ENCODE measurements at places on chromosomes 6 and 20.
A peak's percentile ranks its signal among the peaks of the same experiment; 100 is the strongest.

DNA sequence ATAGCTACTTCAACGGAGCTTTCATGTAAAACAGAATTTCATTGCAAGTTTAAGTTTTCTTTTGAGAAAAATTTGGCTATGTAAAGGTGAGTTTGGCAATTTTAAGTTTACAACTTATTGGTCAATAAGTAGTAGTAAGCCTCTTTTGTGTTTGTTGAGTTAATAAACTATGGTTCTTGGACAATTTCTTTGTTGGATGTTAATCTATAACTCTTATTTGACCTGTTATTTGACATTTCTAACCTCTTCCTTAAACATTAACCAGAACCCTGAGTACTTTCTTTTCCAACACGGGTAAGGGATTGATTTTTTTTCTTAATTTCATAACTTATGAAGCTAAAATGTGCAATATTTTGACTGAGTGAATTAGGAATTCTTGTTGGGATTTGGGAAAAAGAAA lies 354.4 kb downstream of the PRKN start:
- no peak for DNase-seq

DNA sequence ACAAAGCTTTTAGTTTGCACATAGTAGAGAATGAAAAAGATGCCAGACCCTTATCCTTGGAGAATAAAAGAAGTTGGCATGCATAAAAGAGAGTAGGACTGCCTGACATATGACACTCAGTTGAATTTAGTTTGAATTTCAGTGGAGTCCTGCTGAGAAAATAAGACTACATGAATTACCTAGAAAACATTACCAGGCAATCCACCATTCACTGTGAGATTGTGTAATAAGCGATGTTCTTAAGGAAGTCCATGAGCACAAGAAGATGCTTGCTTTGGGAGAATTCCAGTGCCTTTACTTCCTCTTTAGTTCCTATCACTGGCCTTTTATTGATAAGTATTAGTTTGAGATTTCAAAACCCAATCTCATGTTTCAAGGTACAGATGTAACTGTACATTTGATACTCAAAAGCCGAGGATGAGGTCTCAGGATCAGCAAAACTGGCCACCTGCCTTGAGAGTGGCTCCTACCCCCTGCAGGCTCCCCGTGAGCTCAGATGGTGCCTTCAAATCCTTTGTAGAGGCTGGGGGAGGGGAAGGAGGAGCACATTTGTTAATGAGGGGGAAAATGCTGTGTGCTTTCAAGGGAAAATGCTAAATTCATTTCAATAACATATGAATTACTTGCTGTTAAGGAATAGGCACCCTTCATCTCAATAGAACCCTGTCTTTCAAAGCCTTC lies 11.2 kb upstream of the UNC93A start:
- no peak for DNase-seq

- no peak for DNase-seq
These were observed 8.3 kb downstream of the KIF25 start for GRCh38 chr6:168005796-168006195.

DNA sequence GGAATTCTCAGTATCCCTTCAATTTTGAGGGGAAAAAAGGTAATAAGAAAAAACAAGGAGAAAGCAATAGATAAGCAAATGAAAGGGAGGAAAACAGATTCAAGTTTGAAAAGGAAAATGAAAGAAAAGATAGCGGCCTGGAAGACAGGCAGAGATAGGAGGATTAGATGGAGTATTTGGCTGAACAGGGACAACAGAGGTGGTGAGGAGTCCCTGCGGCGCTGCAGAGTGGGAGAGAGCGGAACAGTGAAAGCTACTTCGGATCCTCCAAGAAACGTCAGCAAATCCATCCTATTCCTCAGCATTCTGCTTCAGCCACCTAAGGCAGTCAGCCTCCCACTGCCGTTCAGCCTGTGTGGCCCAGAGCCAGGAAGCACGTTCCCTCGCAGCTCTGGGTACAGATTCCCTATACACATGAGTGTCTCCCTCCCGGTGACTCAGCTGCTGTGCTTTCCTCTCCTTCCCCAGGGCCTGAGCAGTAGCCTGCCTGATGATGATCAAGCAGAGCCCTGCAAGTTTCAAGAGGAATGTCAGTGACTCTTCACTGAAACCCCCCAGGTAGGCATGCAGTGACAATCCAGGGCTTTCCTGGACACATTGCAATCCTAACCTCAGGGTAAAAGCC lies 43.4 kb upstream of the CDYL start:
- DNase-seq: no peak

- no peak for DNase-seq
These were observed 33.9 kb downstream of the PSMG4 start for GRCh38 chr6:3292431-3293197.

DNA sequence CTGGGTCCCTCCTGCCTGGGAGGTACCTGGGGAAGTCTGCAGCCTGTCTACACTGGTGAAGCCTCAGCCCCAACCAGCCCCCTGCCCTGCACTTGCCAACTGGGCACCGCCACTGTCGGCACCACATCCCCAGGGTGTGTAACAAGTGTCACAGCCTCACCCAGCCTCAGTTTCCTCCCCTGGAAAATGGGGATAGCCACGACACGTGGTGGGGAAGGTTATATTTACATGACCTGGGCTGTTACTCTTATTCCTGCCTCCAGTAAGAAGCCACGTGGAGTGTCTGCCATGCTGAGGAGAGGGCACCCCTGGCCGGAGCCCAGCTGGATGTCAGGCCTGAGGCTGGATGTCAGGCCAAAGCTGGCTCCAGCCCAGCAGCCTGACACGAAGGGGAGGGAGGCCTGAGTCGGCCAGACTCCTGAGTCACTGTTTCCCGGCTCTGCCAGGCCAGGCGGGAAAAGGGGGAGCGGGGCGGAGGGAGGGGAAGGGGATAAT lies 44.9 kb downstream of the SNAI1 start:
- DNase-seq: no peak

GRCh38 chr6:80223743-80224212 lies 117.3 kb downstream of the BCKDHB start:
- no peak for DNase-seq

GRCh38 chr20:6718662-6719368 lies 48.7 kb upstream of the BMP2 start:
- DNase-seq: no peak

DNA sequence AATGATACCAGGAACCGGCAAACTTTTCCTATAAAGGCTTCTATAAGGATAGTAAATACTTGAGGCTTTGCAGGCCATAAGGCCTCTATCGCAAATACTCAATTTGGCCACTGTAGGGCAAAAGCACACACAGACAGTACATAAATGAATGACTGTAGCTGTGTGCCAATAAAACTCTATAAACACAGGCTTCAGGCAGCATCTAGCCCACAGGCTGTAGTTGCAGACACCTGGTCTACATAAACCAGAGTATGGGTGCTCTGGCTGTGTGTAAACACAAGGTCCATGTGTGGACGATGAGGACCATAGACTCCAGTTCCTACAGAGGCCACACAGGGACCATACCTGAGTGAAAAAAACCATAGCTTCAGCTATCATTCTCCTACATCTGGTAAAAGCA lies 52.2 kb downstream of the ZMYND8 start:
- no peak for DNase-seq

- DNase-seq: no peak
These were observed 27.7 kb upstream of the KIAA0408 start for GRCh38 chr6:127486934-127487333.

DNA sequence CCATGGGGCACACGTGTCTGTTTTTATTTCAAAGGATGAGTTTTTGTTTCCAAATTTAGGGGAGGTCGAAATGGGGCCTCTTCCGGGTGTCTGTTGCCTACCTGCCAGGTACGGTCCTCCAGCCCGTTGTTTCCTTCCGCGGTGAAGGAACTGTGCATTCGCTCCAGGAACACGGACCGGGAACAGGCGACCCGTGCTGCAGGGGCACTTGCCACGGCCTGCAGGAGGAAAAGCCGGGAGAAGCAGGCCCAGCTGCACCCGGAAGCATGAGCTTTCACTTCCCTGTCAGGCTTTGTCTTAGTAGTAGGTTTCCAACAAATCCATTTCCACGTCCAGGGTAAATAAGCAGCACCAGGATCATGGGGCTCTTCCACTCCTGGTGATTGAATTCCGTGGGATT lies 17.0 kb upstream of the NPEPL1 start:
- DNase-seq: no peak

GRCh38 chr6:55974688-55975087 lies 99.3 kb upstream of the BMP5 start:
- no peak for DNase-seq

DNA sequence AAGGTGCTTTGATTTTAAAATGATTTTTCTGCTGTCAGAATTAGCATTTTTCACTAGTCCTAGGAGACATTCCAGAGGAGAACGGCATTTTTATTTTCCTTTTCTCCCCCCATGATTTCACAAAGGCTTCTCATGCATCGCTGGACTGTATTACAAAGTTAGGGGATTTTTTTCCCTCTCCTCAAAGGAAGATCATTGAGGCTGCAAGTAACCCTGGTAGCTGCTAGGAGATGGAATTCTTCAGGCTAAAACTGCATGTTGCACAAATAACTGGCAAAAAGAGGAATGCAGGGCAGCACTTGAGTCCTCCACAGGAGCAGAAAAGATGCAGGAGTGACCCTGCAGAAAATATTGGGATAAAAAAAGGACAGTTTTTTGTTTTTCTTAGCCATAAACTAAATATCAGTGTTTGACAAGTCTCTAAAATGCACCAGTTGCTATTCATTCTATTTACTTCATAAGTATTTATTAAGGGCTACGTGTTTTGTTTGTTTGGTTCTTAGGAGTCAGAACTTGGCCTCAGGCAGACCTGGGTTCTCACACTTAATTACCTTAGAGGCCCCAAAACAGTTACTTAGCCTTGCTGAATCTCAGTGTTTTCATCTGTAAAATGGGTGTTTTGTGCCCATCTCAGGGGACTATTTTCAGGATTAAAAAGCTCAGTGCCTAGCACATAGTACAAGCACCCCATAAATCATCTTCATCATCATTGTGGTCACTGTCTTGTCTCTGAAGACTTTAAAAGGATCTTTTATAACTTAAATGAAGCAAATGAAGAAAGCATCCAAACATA lies 144.5 kb upstream of the ID4 start:
- no peak for DNase-seq

DNA sequence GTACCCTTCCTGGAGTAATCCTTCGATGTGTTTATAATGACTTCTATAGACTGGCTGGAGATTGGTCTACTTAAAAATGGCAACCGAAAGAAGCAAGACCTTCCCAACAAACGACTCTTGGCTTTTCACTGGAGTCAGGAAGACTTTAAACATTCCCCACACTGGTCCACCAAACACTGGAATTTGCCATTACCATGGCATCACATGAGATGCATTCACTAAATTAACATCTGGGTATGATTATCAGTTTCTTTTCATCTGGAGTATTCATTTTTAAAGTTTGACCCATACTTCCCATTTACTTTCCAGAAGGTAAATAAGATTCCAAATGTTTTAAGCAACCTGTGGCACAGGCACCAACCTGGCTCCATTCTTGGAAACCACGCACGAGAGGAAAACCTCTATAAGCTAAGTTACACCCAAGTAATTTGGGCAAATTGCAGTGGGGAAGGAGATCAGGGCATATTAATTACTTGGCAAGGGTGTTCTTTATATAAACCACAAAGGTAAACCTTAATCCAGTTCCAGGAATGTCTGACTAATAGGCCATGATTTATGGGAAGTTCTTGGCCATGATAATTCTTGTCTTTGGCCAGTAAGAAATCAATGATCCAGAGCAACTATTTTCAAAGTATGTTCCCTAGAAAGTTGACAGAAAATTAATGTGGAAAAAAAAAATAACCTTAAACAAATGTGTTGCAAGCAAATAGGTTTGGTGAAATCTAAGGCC lies 190.0 kb upstream of the COL21A1 start:
- DNase-seq: no peak

DNA sequence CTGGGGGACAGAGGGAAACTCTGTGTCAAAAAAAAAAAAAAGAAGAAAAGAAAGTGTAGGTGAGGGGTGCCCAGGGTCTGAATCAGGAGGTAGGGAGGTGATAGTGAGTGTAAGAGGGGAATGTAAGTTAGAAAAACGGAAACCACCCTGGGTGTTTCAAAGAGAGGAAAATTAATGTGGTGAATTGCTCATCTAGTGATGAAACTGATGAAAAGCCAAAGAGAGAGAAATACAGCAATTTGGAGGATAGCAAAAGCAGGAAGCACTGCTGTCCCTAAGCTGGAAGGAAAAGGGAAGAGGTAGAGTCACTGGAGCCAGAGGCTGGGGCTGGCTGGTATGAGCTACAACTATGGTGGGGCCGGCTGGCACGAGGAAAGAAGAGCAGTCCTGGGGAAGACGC lies 85.0 kb upstream of the CEP85L start:
- DNase-seq: no peak

DNA sequence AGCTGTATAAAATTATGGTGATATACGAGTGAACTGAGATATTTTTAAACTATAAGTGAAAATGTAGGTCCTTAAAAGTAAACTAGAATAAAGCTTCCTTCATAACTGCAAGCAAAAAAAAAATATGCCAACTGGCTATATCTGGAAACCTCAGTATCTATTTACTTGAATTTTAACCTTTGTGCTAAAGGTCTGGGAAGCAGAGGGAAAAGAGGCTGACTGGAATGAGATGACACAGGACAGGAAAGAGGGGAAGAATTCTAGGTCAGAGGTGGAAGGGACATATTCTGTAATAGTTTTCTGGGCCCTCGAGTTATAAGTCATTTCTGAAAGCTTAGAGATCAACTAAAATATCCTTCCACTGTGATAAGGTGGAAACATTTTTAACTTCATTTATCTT lies 46.8 kb downstream of the AIG1 start:
- no peak for DNase-seq

GRCh38 chr6:64081453-64081852 lies 445.9 kb downstream of the PHF3 start:
- DNase-seq: no peak

- DNase-seq: no peak
These were observed 16.4 kb downstream of the PLCB1 start for GRCh38 chr20:8148501-8148900.

DNA sequence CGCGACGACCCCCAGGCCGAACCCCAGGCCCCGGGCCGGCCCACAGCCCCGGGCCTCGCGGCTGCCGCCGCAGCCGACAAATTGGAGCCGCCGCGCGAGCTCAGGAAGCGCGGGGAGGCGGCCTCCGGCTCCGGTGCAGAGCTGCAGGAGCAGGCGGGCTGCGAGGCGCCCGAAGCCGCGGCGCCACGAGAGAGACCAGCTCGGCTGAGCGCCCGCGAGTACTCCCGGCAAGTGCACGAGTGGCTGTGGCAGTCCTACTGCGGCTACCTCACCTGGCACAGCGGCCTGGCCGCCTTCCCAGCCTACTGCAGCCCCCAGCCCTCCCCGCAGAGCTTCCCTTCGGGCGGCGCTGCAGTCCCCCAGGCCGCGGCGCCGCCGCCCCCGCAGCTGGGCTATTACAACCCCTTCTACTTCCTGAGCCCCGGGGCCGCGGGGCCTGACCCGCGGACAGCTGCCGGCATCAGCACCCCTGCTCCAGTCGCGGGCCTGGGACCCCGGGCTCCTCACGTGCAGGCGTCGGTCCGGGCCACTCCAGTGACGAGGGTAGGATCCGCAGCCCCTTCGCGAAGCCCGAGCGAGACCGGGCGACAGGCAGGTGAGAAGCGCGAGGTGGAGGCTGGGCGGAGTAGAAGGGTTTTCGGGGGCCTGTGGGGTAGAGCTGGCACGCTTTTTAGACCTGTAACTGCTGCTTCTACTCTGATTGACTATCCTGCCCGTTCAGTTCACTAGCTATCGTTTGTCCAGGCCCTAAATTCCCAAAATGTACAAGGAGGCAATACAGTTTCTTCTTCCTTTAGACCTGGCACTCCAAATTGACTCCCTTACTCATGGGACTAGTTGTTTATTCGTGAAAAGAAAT lies 654 bp downstream of the FAM8A1 start:
- DNase-seq: peak; percentile 34
